ENCODE measurements at places on chromosomes 13 and 19.

- DNase-seq, result no peak
These were observed 13.3 kb downstream of the KCTD15 start for GRCh38 chr19:33809960-33810359.

DNA sequence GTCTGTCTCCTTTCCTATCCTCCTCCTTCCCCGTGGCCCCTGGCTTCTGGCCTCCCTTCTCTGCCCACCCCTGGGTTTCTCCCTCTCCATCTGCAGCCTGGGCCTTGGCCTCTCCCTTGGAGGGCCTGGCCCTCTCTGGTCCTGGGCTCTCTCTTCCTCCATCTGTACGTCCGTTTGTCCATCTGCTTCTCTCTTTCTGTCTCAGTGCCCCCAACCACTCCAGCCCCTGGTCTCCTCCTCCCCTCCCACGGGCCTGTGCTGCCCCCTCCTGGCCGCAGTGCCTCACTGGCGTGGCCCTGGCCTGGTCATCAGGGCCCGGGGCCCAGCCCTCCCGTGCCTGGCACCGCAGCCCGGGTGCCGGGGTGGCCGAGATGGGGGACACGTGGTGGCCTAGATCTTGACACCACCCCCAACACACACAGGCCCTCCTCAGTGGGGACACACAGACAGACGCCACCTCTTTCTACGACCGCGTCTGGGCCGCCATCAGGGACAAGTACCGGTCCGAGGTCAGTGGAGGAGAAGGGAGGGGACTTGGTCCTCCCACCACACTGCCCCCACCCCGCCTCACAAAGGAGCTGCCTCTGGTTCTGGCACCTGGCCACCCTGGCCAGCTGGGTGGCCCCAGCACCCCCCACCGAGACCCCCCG, 11.3 kb downstream of the PRKCSH start:
- no peak for DNase-seq

GRCh38 chr13:110561344-110562035, at the start of gene RAB20:
TSS of gene RAB20 (minus strand) at chr13:110561722. CDS start at chr13:110561519, 203 bp downstream.
- DNase-seq, result peak; percentile 34

GRCh38 chr13:113186061-113186900, 22.2 kb downstream of the PCID2 start:
- DNase-seq, result no peak

GRCh38 chr19:6248844-6249243, 30.9 kb downstream of the MLLT1 start:
- no peak for DNase-seq

DNA sequence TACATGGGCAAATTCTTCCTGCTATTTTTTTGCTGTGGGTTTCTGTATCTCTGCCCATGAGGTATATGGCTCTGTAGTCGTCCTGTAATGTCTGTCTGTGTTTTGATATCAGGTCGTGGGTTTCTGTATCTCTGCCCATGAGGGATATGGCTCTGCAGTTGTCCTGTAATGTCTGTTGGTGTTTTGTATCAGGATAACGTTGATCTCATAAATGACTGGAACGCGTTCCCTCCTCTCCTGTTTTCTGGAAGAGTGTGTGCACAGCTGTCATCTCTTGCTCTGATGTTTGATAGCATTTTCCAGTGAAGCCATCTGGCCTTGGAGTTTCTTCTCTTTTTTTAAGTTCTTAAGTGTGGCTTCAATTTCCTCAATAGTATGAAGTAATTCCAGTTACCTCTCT, 57.2 kb downstream of the SOX1 start:
- no peak for DNase-seq

- DNase-seq, result no peak
These were observed 20.1 kb downstream of the GPR18 start for GRCh38 chr13:99237981-99238662.

GRCh38 chr13:34567597-34567996, 374.5 kb upstream of the NBEA start:
- DNase-seq, result no peak

All from stimulated activated CD8-positive, alpha-beta memory T cell treated with anti-CD3 and anti-CD28 coated beads, Interleukin-2, amount 100 ng/mL, for 1 hour (primary cell).